Activated T-cell treated with anti-CD3 and anti-CD28 coated beads, Interleukin-2, amount 50 U/mL, for 24 hours (primary cell): ENCODE measurements at places on chromosomes 7 and 10.

DNA sequence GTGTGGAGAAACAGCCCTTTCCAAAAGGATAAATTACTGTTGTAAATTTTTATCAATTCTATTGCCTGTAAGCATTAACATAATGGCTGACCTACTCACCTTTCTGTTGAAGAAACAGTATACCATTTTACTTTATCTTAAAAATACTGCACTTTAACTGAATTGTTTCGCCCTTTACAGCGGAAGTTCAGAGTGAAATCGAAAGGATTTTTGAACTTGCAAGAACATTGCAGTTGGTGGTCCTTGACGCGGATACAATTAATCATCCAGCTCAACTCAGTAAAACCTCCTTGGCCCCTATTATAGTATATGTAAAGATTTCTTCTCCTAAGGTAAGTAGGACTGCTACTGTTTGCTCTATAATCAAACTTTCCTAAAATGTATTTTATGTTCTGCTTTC is 117.5 kb downstream of the NSUN6 start:
- DNase-seq, result no peak

DNA sequence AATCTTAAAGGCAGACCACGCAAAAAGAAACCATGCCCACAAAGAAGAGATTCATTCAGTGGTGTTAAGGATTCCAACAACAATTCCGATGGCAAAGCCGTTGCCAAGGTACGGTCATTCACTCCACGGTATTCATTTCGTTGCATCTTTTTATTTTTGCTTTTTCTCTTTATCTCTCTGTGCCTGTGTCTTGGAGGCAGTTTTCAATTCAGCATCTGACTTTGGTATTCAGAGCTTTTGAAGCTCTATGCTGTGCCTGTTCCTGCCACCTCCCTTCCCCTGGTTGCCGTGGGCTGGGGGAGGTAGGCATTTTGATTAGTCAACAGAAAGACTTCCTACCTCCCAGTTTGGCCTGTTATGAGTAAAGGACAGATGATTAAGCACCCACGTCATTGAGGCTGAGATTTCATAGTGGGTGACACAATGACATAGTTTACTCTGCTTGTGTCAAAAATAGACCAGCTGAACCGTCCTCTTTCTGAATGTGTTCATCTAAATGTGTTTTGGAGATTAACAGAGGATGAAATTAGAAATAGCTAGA is 149.5 kb downstream of the ARID5B start:
- DNase-seq, result peak; percentile 76

- DNase-seq, result no peak
Observed at GRCh38 chr10:7797582-7797981, 9.6 kb downstream of the ATP5F1C start.

DNA sequence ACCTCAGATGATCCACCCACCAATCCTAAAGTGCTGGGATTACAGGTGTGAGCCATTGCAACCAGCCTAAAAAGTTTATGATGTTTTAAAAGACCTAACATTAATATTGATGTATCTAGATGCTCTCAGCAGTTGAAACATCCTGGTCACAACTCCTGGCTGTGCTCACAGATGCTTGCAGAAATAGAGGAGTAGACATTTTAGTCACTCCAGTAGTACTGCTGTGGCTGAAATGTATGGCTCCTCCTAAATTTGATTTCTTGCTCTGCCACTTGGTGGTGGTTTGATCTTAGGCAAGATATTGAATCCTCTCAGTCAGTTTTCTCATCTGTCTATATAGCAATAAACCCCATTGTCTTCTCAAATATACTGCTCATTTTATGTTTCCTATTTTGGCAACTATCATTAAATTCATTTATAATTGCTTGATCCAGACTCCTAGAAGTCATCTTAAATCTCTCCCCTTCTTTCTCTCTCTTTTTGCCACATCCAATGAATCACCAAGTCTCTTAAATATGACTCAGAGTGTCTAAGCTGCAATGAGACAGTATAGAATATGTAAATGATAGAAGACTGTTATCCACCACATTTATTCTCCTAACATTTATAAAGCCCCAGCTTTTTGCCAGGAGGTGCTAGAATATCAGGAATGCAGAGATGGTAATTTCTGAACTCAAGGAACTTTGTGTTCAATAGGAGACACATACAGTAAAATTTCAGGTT is 78.1 kb upstream of the NRBF2 start:
- no peak for DNase-seq

- DNase-seq, result no peak
Observed at GRCh38 chr10:88150339-88150738, 286.9 kb downstream of the PTEN start.

- DNase-seq, result no peak
Observed at GRCh38 chr10:60848126-60848525, 69.8 kb downstream of the CDK1 start.

GRCh38 chr10:17455015-17455520 is 673 bp upstream of the ST8SIA6 start:
- no peak for DNase-seq

GRCh38 chr7:1569016-1569415 is 816 bp downstream of the PSMG3 start:
- no peak for DNase-seq

GRCh38 chr7:128103498-128104107 is 72.4 kb upstream of the LRRC4 start:
- peak; percentile 53 for DNase-seq

DNA sequence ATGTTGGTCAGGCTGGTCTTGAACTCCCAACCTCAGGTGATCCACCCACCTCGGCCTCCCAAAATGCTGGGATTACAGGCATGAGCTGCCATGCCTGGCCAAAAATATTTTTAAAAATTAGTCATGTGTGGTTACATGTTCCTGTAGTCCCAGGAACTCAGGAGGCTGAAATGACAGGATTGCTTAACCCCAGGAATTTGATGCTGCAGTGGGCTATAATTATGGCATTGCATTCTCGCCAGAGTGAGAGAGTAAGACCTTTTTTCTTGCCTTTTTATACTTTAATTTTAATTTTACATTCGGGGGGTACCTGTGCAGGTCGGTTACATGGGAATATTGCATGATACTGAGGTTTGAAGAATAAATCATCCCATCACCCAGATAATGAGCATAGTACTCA is 86.6 kb upstream of the ZNF92 start:
- DNase-seq, result no peak

DNA sequence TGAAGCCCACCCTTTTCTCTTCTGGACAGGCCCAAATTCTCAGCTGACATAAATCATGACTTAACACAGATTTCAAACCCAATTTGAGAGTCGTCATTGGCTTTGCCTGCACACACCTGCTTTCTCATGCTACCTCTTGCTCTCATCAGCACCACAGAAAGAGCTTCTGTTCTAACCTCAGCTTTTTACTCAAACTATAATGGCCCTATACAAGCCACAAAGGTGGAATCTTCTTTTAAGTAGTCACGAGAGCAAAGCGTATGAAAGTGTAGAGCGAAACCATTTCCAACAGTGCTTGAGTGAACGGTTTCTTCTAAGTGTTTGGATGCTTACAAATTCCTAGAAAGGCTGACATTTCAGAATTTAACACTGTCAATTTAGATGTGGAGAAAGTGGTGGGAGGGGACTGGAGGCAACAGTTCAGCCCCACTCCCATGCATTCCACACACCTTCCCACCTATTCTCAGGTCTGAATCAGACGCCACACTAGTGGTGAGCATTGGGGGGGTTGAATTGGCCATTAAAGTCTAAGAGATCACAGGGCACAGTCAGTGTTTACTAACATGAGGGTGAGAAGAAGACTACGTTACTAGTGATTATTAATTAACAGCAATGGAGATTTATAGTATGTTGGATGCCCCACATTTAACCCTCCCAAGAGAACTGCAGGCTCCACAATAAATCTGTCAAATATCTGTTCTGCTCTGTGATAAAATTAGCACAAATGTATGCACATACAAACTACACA is 114.0 kb downstream of the PRKCQ start:
- peak; percentile 50 for DNase-seq

DNA sequence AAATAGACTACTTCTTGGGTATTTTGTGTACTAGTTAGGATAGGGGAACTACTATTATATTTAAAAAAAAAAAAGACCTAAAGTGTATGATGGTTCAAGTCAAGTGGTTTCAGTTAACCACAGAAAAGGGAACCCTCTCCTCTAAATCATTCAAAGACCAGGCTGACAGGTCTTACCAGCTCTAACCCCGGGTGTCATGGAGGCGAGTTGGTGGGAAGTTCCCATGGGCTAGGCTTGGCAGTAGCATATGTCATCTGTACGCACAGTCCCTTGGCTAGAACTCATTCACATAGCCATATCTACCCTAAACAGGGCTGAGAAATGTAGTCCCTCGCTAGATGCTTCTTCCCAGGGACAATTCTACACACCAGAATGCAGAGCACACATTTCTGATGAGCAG is 37.7 kb upstream of the KCNMA1 start:
- no peak for DNase-seq

- DNase-seq, result no peak
Observed at GRCh38 chr10:25157650-25158049, 17.2 kb upstream of the GPR158 start.

DNA sequence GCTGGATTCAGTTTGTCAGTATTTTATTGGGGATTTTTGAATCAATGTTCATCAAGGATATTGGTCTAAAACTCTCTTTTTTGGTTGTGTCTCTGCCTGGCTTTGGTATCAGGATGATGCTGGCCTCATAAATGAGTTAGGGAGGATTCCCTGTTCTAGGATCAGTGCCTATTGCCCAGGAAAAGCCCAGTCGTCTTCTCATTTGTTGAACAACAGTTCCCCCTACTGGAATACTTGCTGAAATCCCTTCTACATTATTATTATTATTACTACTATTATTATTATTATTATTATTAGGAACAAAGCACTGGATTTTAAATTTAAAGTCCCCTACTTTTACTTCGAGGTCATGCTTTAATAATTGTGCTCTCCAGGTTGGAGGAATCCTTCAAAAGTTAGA is 528.9 kb downstream of the MAGI2 start:
- DNase-seq, result no peak

GRCh38 chr10:12350925-12351324 is 1.6 kb downstream of the CAMK1D start:
- DNase-seq, result no peak

- DNase-seq, result no peak
Observed at GRCh38 chr7:40580776-40581175, 446.0 kb downstream of the SUGCT start.

GRCh38 chr10:75910032-75910431 is 478.6 kb downstream of the LRMDA start:
- DNase-seq, result no peak

DNA sequence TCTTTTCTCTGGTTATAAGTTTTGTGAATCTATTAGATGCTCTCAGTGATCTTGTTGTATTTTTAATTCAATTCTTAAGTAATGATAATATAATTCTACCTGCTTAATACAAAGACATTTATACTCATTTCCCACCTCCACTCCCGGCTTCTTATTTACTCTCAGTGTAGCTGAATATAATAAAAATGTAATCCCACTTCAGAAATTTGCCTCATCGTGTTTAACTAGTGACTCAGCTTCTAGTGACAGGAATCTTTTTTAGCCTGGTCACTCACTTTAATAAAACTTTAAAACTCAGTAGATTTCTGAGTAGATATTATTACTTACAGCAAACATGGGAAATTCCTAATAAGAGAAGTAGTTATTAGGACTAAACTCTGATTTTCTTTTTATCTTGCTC is 1506.2 kb upstream of the LRRTM3 start:
- no peak for DNase-seq

- peak; percentile 75 for DNase-seq
Observed at GRCh38 chr10:114544045-114544659, 113.9 kb downstream of the ABLIM1 start.

DNA sequence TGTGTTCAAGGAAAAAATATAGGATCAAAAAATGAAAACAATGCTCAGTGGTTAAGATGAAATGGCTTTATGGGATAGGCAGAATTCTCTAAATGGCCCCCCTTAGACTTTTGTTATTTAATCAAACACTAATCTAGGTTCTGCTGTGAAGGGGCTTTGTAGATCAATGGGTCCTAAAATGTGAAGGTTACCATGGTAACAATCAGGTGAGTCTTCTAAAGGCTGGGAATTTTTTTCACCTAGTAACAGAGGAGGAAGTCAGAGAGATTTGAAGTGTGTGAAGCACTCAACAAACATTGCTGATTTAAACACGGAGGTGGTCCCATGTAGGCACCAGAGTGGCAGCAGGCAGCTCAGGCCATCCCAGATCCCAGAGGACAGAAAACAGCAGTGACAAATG is 11.1 kb downstream of the OR2A14 start:
- DNase-seq, result no peak

DNA sequence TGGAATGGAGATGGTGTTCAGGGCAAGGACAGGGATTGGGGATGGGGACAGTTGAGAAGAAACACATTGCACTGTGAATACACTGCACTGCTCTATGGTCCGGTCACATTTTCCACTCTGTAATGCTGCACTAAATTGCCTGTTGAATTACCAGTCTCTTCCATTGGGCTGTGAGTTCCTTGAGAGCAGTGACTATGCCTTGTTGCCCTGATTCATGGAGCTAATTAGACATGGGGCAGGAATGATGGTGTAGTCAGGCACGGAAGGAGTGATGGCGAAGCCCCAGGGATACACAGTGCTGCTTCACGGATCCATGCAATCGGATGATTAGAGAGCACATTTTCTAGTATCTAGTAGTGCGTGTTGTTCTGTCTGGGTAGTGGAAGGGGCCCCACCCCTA is 25.4 kb upstream of the GPAM start:
- DNase-seq, result no peak

DNA sequence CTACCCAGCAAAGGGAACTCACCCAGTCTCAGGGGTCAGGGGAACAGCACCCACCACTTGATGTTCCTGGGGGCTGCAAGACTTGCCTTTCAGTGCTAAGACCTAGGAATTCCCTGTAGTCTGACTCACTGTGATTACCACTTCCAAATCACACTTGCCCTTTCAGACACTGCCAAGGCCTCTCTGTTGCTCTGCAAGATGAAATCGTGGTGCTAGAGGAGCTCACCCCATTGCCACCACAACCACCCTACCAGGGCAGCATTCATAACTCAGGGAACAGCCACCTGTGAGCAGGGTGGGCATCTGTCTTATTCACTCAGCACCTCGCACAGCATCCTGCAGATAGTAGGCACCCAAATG is 36.5 kb downstream of the XPNPEP1 start:
- no peak for DNase-seq

DNA sequence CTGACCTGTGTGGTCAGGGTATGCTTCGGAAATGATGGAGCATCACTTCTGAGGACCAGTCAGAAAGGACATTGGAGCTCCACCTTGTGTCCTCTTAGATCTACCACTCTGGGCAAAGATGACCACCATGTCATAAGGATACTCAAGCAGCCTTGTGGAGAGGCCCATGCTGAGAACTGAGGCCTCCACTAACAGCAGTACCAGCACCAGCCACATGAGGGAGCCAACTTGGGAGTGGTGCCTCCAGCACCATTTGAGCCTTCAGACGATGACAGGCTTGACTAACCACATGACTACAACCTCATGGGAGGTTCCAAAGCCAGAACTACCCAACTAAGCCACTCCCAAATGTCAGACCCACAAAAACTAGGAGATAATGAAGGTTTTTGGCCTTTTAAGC is 116.0 kb downstream of the NPTX2 start:
- DNase-seq, result peak; percentile 53

GRCh38 chr7:50564171-50564570 is 1.0 kb downstream of the DDC start:
- DNase-seq, result no peak
